ENCODE measurements at places on chromosomes 12 and 14.

DNA sequence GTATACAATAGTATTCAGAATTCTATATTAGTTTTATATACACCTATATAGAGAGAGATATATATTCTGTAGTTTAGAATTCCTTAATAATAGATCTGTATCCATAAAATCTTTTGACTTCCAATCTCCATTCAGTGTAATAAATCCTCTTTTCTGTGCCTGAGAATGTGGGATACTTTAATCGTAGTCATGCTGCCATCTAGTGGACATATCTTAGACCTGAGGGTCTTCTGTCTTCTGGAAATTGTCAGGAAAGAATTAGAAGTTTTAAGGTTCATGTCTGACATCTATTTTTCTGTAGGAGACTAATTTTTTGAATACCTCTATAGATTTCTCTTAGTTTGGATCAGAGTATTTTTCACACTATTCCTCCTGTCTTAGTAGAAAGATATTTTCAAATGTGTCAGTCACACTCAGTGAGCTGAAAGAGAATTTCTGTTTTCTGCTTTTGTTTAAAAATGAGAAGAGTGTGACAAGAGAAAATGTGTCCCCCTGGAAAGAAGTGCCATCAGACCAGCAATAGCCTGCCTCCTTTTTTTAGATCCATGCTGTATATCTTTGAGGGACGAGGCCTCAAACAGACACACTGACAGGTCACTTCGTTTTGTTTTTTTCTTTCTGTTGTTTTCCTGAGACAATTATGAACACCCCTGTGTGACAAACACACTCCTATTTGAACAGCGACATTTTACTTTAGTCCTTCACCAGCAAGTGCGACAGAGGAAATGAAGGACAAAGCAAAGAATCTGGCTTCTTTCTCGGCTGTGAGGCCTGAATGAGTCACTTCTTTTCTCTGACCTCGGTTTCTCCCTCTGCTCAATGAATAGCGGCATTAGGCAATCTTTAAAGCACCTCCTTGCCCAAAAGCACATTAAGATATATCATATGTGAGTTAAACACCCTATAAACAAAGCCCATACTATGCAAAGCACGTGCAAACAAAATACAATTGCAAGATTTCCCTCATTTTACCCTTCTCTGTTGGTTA, 96.3 kb downstream of the GALC start:
- no peak for DNase-seq

DNA sequence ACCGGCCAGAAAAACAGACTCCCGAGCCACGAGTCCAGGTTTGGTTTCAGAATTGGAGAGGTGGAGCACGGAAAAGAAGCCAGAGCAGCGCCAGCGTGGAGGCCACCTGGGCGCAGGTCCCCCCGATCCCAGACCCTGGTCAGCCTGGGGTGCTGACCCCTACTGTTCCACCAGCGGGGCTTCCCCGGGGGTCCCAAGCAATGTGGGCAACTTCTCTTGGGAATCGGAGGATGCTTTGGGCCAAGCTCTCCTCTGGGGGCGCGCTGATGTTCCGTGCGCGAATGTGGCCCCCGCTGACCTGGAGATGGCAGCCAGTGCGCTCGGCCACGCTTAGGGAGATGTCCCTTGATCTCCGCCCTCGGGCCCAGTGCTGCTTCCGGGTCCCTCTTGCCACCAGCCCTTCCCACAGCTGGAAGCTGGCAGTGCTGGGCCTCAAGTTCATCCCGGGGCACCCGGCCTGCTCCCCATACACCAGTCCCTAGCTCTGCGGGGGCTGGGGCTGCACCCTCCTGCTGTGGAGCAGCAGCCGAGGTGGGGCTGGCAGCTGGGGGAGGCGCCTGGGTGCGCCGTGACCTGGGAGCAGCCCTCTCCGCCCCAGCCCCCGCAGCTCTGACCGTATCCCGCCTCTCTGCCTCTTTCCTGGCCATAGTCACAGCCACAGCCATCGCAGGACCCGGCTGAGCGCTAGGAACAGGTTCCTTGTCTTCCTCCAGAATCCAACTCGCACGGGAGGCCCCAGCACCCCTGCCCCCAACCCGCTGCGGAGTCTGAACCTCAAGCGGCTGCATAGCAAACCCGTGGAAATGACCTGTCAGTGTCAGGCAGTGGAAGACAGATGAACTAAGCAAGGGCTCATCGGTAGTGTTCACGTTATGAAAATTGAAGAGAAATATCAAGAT, 91.2 kb downstream of the RCOR1 start:
- no peak for DNase-seq

GRCh38 chr12:68259318-68259940, 6.0 kb upstream of the IL22 start:
- no peak for DNase-seq

DNA sequence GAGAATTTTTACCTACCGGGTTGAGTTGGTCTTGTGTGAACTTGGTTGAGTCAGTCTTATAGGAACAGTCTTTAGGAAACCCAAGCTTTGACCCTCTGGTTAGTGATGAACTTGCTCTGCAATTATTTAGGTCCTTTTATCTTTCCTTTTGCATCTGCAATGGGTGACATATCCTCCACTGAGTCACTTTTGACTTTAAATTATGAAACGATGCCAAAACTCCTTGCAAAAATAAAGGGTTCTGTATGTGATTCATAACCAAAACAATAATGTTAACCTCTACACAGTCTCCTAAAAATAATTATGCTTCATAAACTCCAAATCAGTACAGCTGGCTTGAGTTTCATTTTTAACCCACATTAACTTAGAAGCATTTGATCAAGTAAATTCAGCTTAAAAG, 979.4 kb downstream of the GALC start:
- no peak for DNase-seq

DNA sequence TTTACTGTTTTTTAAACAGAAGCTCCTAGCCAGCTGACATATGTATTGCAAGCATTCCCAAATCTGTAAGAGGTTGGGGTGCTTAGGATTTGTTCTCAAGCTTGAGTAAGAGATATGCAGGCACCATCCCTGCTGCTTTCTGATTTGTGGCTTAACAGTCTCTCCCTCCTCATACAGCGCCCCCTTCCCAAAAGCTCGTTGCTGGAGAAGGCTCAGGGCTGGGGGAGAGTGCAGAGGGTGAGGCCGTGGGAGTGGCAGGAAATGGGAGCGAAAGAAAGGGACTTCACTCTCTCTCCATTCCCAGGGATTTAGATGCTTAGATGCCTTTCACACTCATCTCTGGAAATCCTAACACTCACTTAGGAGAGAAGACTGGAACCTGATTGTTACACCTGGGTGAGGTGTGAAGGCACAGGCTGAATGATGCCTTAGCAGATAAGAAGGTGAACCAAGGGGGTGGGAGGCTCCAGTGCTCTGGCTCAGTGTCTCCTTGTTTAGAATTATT, 172.0 kb downstream of the C12orf75 start:
- no peak for DNase-seq

- DNase-seq = no peak
Observed at GRCh38 chr12:480831-481816, 21.4 kb downstream of the B4GALNT3 start.

- DNase-seq = no peak
Observed at GRCh38 chr14:100628225-100628624, 41.0 kb upstream of the BEGAIN start.

GRCh38 chr12:26868447-26869103, 35.6 kb upstream of the ITPR2 start:
- DNase-seq = no peak

- DNase-seq = no peak
Observed at GRCh38 chr12:66453120-66453519, 150.8 kb downstream of the HELB start.

- no peak for DNase-seq
Observed at GRCh38 chr14:68343534-68344118, 449.2 kb downstream of the ZFP36L1 start.

- DNase-seq = no peak
Observed at GRCh38 chr12:96710127-96710745, 196.8 kb upstream of the NEDD1 start.

Measured in stimulated activated CD4-positive, alpha-beta T cell treated with anti-CD3 and anti-CD28 coated beads, Interleukin-1b, Interleukin-23, amount 100 ng/mL, for 1 hour (primary cell).